ENCODE measurements at places on chromosomes 13 and 19.

GRCh38 chr13:50359779-50360178, 344.5 kb downstream of the KCNRG start:
- no peak for DNase-seq

DNA sequence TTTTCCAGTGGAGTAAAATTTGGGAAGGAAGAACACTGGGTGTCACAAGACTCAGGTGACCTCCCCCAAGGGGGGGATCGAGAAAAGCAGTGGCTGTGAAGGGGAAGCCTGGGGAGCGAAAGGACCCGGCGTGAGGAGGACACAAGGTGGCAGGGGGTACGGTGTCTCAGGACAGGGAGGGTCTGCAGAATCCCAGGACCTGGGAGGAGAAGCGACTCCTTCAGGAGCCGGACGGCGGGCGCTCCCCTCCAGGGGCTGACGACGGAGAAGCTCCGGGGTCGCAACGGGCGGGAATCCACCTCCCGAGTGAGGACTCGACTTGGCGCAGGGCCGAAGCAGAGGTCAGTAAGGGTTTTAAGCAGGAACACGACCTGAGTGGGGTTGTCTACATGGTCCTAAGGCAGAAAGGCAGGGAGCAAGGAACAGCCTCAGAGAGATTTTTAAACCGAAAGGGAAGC, 529 bp downstream of the ZNF836 start:
- peak; percentile 15 for DNase-seq

GRCh38 chr19:57870225-57870624, 18.6 kb downstream of the ZNF814 start:
- DNase-seq, result no peak

DNA sequence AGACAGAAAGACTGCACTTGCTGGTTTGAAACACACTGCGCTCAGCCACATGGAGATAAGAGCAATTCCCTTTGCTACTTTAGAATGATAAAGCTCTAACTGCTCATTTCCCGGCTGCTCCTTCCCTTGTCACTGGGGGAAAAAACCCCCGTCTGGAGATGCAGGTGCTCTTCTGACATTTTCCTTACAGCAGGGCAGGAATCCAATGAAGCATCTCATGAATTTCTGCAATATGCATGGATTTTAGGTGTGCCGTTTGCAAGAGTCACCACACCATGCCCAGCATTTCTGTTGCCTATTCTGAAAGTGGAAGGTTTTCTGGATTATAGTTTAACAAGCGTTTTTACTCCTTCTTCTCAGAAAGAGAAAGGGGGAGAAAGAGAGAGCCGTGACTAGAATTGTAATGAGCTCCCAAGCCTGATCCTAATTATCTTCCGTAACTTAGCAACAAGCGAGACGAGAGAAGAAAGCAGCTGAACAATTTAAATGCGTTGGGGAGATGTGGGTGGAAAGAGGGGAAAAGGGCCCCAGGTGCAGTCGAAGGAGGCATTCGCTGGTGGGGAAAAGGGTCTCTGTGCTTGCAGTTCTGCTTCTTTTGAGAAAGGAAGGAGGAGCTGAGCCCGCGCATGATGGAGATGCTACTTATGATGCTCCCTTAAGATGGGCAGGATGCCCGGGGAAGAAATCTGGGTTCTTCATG, 76.6 kb upstream of the SPATA13 start:
- DNase-seq, result no peak

DNA sequence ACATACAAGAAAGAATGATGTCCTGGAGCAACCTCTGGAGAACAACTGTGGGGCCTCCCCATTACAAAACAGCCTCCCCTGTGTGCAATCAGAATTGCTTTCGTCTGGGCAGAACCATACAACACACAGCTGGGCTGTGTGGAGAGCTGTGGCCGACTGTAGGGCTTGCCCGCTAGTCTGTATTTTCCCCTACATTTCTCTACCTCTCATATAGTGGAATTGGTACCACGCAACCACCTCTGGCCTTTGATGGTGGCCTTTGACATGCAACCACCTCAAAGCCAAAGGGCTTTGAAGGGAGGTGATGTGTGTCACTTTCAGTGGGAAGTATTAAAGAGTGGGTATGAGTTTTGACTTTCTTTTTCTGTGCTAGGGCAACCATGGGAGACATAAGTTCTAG, 34.0 kb downstream of the GARRE1 start:
- no peak for DNase-seq

GRCh38 chr13:42925626-42926025, 66.4 kb downstream of the EPSTI1 start:
- no peak for DNase-seq

DNA sequence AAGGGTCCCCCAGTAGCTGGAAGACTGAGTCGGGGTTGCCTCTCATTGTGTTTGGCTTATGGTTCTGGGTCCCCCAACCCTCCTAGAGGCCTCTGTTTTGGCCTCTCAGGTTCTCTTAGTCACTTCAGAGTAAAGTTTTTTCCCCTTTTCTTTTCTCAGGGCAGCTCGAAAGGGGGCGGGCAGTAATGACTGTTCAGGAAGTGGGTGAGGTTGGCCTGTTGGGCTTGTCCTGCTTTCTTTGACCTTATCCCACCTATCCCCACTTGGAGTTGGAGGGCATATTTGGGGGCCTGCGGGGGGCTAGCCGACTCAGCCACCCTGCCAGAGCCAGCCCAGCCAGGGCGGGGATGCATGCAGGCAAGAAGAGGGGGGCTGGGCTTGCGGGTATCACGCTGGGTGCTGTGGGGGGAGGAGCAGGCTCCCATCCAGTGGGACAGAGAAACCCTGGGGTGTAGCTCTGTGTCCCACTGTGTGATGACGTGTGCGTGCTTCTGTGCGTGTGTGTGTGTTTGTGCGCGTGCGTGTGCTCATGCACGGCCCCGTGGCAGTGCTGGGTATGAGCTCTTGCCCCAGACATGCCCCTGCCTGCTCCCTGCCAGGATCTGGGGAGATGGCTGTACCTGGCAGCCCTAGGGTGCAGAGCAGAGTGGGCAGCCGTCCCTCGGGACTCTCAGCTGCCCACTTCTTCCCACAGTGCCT, 1.4 kb downstream of the CIC start:
- no peak for DNase-seq
